Activated naive CD8-positive, alpha-beta T cell treated with anti-CD3 and anti-CD28 coated beads, Interleukin-2, amount 10 ng/mL, durations not matched to agents 7 days and 5 days (primary cell): ENCODE measurements at places on chromosomes 2 and 18.
A peak's percentile ranks its signal among the peaks of the same experiment; 100 is the strongest.

DNA sequence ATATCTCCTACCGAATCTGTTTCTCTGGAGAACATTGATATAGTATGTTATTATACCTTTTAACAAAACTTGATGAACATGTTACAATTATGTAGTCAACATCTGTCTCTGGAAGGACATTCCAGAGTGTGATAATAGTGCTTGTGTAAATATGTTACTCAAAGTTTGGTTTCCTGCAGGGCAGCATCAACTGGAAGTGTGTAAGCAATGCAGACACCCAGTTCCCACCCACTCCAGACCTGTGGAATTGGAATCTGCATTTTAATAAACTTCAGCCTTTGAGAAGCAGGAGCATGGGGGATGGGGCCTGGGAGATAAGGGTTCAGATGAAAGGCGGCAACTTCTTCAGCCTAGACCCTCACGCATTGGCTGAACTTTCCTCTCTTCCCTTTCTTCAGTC is 398.9 kb downstream of the RND3 start:
- no peak overlapping the region for H3K4me3 ChIP-seq
- no peaks in the 10 kb centered on the region for H3K27me3 ChIP-seq
- DNase-seq, result no peak

DNA sequence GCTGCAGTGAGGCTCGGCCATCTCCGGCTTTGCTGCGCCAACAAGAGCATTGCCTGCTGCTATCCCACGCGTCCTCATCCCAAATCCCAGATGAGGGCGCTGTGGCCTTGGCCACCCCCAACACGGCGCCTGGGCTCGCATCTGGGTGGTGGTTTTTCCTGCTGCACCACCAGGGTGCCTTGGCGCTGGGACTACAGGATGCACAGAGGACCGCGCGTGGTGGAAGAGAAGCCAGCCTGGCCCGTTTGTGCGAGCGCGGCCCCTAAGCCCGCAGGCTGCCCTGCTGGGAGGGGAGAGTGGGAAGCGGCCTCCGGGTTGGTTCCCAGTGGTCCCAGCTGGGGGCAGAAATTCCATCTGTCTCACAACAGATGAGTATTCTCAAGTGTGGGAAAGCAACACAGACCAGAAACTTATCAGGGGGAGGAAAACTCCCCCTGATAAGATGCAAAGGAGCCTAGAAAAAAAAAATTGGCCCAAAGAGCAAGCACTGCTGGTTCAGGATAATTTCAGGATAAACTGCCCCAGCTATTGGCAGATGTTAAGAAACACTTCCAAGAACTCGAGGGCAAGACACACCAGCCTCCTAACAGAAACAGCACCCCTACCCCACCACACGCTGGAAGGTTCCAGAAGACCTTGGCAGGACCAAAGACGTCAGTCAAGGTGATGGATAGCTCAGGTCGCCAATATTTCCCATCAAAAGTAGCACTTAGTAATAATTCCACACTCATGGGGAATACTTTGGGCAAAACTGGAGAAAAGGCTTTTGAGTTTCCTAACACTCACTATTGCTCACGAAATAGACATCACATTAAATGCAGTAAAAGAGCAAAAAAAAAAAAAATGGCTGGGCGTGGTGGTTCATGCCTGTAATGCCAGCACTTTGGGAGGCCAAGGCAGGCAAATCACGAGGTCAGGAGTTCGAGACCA is 152.1 kb downstream of the PXDN start:
- peaks cover 3% of the 10 kb centered on the region for H3K4me1 ChIP-seq
- no peaks in the 10 kb centered on the region for H3K36me3 ChIP-seq
- H3K27ac ChIP-seq, result no peak overlapping the region
- DNase-seq, result no peak

DNA sequence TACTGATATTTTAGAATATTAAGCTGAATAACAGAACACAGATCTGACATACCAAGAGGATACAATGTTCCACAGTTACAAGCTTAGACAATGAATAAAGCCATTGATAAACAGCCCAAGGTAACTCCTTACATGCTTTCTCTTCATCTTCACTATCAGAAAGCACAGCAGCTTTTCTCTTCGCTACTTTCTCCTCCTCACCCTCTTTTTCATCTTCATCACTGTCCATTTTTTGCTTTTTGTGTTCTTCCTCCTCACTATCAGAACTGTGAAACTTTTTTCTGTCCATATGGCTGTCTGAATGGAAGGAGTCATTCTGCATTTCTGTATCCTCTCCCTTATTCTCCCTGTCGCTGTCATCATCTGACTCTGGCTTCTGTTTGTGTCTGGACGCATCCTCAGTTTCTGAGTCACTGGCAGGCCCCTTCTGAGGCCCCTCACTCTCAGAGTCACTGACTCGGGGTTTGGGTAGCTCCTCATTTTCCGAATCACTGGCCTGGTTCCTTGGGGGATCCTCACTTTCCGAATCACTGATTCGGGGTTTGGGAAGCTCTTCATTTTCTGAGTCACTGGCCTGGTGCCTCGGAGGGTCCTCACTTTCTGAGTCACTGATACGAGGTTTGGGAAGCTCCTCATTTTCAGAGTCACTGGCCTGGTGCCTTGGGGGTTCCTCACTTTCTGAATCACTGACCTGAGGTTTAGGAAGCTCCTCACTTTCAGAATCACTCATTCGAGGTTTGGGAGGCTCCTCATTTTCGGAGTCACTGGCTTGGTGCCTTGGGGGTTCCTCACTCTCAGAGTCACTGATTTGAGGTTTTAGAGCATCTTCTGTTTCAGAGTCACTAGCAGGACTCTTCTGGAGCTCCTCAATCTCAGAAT is 21.5 kb downstream of the IWS1 start:
- no peak overlapping the region for H3K27ac ChIP-seq
- no peaks in the 10 kb centered on the region for H3K27me3 ChIP-seq
- no peak for DNase-seq
- peaks cover 39% of the 10 kb centered on the region for H3K36me3 ChIP-seq
- H3K4me1 ChIP-seq, result peaks cover 19% of the 10 kb centered on the region
- H3K4me3 ChIP-seq, result no peak overlapping the region

GRCh38 chr2:190657474-190658255 is 8.8 kb downstream of the NAB1 start:
- no peaks in the 10 kb centered on the region for H3K27me3 ChIP-seq
- H3K4me3 ChIP-seq, result no peak overlapping the region
- peaks cover 19% of the 10 kb centered on the region for H3K36me3 ChIP-seq
- no peak for DNase-seq
- H3K27ac ChIP-seq, result no peak overlapping the region

DNA sequence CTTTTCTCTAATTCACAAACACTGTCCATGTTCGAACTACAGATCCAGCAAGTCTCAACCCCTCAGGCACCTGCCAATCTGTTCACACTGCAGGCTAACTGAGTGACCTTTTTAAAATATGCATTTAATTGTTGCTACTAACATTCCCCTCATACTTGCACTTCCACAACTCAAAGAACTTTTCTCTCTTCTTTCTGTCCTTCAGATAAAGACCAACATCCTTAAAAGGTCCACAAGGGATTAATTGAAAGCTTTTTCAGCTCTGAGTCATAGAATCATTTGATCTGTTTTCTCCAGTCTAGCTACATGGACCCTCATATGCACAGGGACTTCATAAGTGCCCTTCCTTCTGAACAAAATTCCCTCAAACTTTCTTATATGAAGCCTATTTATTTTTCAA is 1321.2 kb downstream of the DPP10 start:
- DNase-seq, result no peak
- H3K27ac ChIP-seq, result no peak overlapping the region
- no peaks in the 10 kb centered on the region for H3K4me1 ChIP-seq
- H3K36me3 ChIP-seq, result no peaks in the 10 kb centered on the region
- H3K4me3 ChIP-seq, result no peak overlapping the region

GRCh38 chr18:11989966-11990380 is 8.7 kb downstream of the IMPA2 start:
- no peak overlapping the region for H3K27ac ChIP-seq
- no peak for DNase-seq
- no peak overlapping the region for H3K4me3 ChIP-seq

DNA sequence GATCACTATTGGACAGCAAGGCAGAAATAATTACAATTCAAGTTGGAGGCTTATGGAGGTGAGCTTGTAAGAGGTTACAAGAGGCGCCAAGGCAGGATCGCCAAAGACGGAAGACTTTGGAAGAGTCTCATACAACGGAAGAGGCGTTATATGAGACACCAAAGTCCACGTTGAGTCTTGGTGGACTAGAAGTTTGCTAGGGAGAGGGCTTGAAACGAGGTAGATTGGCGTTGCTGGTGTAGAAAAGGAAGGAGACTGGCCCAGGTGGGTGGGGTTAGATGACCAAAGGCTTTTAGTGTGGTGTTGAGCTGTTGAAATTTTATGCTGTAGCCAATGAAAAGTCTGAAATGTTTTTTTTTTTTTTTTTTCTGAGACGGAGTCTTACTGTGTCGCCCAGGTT is 1.4 kb downstream of the MSH2 start:
- no peaks in the 10 kb centered on the region for H3K27me3 ChIP-seq
- H3K4me1 ChIP-seq, result peaks cover 28% of the 10 kb centered on the region
- H3K27ac ChIP-seq, result peak overlapping the region; percentile 96

DNA sequence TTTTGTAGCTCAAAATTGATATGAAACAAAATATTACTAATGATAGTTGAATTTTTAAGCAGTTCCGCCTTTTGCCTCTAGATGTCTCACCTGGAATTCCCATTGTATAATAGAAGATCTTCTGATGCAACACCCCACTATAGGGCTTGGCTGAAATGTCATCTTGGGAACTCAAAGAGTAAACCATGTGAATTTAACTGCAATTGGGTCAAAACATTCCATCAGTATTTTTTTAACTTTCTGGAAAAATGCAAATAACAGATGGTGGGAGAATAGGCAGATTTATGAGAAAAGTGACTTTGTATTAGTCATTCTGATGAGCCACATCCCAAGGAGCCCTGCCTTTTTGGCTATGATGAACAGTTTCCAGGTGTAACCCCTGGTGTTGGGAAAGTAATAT is 489.9 kb downstream of the NYAP2 start:
- peaks cover 4% of the 10 kb centered on the region for H3K27me3 ChIP-seq
- DNase-seq, result no peak
- no peaks in the 10 kb centered on the region for H3K36me3 ChIP-seq
- H3K4me1 ChIP-seq, result no peaks in the 10 kb centered on the region
- H3K27ac ChIP-seq, result no peak overlapping the region
